Ovary (tissue), 10 donors: ENCODE measurements at places on chromosomes 2 and 18. TPM values are rescaled to one million over a fixed set of nuclear protein-coding genes. Genes with fewer than 3 reads are reported as not detected.

- no peak for DNase-seq
- no peaks in the 10 kb centered on the region for H3K4me1 ChIP-seq
- H3K4me3 ChIP-seq = no peak overlapping the region
- no peaks in the 10 kb centered on the region for H3K36me3 ChIP-seq
Measured at GRCh38 chr2:188473306-188473705, 181.6 kb downstream of the GULP1 start.

- DNase-seq = no peak
- no peaks in the 10 kb centered on the region for H3K27me3 ChIP-seq
- H3K36me3 ChIP-seq = no peaks in the 10 kb centered on the region
- no peaks in the 10 kb centered on the region for H3K4me1 ChIP-seq
- H3K27ac ChIP-seq = no peak overlapping the region
Measured at GRCh38 chr2:212646698-212647366, 108.2 kb upstream of the ERBB4 start.

DNA sequence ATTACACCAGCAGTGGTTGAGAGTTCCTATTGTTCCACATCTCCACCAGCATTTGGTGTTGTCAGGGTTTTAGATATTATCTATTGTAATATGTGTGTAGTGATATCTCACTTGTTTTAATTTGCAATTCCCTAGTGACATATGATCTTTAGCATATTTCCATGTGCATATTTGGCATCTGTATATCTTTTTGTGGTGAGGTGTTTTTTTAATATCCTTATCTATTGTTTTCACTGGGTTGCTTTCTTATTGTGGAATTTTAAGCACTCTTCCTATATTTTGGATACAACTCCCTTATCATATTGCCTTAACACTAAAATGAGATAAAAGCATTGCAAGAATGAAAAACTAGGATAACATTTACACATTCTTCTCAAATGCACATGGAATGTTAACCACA is 453.9 kb upstream of the FSIP2 start:
- no peak overlapping the region for H3K27ac ChIP-seq
- H3K27me3 ChIP-seq = no peaks in the 10 kb centered on the region
- H3K4me3 ChIP-seq = no peak overlapping the region
- no peaks in the 10 kb centered on the region for H3K36me3 ChIP-seq
- no peak for DNase-seq

The SLC30A3 gene
- not detected for total RNA-seq

DNA sequence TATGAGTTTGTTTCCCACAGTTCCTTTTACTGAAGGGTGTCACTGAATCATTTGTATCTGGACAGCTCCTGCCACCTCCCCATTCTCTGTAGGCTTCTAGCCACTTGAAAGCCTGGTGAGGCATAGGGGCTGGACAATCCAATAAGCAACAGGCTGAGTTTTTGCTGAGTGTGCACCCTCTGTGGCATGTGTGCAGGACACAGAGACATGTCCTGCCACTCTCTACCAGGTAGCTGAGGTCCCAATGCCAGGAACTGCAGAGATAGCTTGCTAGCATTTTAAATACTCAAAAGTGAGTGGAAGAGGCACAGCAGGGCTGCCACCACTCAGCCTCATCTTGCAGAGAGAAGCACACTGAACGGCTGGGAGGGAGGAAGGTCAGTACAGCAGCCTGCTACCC is 77.2 kb upstream of the TFCP2L1 start:
- no peak for DNase-seq
- no peak overlapping the region for H3K4me3 ChIP-seq
- no peaks in the 10 kb centered on the region for H3K4me1 ChIP-seq
- H3K36me3 ChIP-seq = no peaks in the 10 kb centered on the region
- no peaks in the 10 kb centered on the region for H3K27me3 ChIP-seq

- H3K27ac ChIP-seq = no peak overlapping the region
- H3K36me3 ChIP-seq = no peaks in the 10 kb centered on the region
Measured at GRCh38 chr2:96501886-96502810, 3.0 kb downstream of the NEURL3 start.

DNA sequence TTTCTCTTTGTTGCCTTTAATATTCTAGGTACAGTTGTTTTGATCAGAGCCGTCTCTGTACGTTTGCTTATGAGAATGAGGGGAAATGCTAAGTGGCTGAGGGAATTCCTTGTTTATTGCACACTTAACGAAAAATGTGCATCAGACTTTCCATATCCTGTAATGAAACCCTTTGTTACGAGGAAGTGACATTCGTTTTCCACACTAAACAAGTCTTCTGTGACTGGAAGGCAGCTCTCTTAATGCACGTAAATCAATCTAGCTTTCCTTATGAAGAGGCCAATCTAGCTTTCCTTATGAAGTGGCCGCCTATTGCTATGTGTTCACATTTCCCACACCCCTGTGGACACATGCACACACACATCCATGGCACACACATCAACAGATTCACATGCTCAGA is 186.2 kb downstream of the SNTG2 start:
- no peaks in the 10 kb centered on the region for H3K27me3 ChIP-seq
- H3K36me3 ChIP-seq = no peaks in the 10 kb centered on the region
- no peak overlapping the region for H3K27ac ChIP-seq
- H3K4me1 ChIP-seq = no peaks in the 10 kb centered on the region

GRCh38 chr2:143258126-143258892 is 129.1 kb downstream of the ARHGAP15 start:
- no peak overlapping the region for H3K27ac ChIP-seq
- H3K4me1 ChIP-seq = no peaks in the 10 kb centered on the region
- DNase-seq = no peak
- H3K27me3 ChIP-seq = no peaks in the 10 kb centered on the region

- no peak overlapping the region for H3K4me3 ChIP-seq
- DNase-seq = no peak
Measured at GRCh38 chr2:66032226-66032775, 402.6 kb upstream of the MEIS1 start.

DNA sequence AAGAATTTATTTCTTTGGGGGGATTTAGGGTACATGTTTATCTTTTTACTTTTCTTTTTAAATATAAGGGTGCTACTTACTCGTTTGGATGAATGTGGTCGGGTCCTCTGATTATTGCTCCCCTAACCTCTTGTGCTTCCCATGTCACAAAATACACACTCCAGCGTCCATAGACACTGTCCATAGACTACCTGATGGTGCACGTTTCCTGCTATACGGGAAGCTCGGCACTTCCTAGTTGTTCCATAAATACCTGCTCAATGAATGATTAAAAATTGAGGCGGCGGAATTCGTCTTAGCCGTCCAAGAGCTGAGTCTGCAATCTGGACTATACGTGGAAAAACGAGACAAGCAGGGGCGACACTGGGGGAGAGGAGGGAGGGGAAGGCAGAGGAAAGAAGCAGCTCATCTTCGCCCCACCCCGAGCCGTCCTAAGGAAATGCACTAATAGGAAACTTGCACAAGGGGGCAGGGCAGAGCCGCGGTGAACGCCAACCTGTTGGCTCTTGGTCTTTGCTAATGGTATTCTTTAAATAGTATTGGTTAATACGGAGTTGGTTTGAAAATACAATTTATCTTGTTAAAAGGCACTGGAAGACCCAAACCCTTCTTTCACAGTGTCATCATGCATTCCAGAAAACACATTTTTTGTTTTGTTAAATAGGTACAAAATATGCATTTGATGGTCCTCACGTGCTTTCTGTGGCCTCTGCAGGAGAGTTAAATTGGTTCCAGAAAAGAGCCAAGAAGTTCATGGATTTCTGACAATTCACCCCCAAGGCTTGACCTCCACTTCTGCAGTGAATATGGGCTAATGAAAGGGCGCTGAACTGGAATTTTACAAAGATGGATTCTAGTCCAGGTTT is 73.0 kb upstream of the KCTD1 start:
- H3K36me3 ChIP-seq = no peaks in the 10 kb centered on the region
- H3K27ac ChIP-seq = no peak overlapping the region
- no peaks in the 10 kb centered on the region for H3K27me3 ChIP-seq
- no peak for DNase-seq

The CMPK2 gene
- 2.7 TPM for total RNA-seq

GRCh38 chr2:231479455-231479854 is 15.2 kb upstream of the NCL start:
- DNase-seq = no peak
- peaks cover 1% of the 10 kb centered on the region for H3K4me1 ChIP-seq
- no peaks in the 10 kb centered on the region for H3K36me3 ChIP-seq
- H3K4me3 ChIP-seq = no peak overlapping the region
- no peaks in the 10 kb centered on the region for H3K27me3 ChIP-seq

The IRS1 gene
- 48.0 TPM for total RNA-seq

DNA sequence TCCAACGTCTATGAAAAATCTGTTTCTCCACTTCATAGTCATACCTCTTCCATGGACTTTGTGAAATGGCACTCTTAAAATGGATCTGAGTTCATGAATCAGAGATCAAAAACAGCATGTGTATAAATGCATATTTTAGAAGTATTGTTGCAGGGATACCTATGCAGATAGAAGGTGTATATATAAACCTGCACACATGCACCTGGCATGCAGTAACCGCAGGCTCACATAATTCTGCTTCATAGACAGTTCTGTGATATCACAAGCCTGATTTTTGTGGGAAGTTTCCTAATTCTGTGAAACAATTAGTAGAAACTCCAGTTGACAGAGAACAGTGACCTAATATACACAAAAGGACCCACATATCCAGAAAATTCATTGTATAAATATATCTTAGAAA is 421.7 kb downstream of the TGIF1 start:
- no peak for DNase-seq
- no peak overlapping the region for H3K4me3 ChIP-seq
- H3K27ac ChIP-seq = no peak overlapping the region
- H3K4me1 ChIP-seq = no peaks in the 10 kb centered on the region
- H3K36me3 ChIP-seq = no peaks in the 10 kb centered on the region

GRCh38 chr2:206189691-206190090 is 30.0 kb downstream of the EEF1B2 start:
- H3K4me3 ChIP-seq = no peak overlapping the region
- DNase-seq = no peak
- no peak overlapping the region for H3K27ac ChIP-seq
- H3K4me1 ChIP-seq = no peaks in the 10 kb centered on the region
- H3K36me3 ChIP-seq = no peaks in the 10 kb centered on the region

DNA sequence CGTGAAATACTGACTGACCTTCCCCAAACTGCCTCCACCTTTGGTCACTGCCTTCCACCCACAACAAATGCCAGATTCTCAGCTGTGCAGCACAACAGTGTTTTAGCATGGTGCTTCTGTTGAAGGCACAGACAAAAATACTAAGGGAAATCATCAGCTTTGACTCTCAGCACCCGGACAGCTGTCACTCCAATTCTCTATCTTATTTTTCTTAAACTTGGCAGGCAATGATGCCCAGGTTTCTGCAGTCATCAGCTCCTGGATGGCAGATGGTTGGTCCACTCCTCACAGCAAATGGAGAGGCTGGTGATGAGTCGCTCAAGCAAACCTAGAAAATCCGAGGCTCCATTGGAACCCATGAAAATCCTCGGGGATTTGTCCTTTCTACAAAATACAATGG is 2.9 kb upstream of the FAM124B start:
- H3K27ac ChIP-seq = no peak overlapping the region
- H3K4me1 ChIP-seq = no peaks in the 10 kb centered on the region

DNA sequence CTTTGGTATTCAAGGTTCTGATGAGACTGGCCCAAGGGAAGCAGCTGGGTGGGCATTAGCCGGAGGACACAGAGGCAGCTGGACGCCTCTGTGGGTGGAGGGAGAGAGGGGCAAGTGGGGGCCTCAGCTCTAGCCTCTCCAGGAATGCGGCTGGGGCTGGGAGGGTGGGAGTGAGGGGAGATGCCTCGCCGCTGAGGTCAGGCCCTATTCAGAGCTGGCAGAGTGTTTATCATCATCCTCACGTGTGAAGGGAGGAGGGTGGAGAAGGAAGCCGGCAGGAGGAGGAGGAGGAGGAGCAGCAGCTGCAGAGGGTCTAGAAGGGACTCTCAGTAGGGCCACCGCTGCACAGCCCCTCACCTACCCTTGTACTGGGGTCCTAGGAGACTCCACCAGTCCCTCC is 43.1 kb downstream of the TNS1 start:
- no peaks in the 10 kb centered on the region for H3K27me3 ChIP-seq
- peak; percentile 29 for DNase-seq
- no peak overlapping the region for H3K27ac ChIP-seq
- H3K4me1 ChIP-seq = peaks cover 49% of the 10 kb centered on the region
- H3K36me3 ChIP-seq = no peaks in the 10 kb centered on the region

The SERPINB12 gene
- not detected for total RNA-seq

The PLEKHM3 gene
- 26.1 TPM for total RNA-seq

- H3K27ac ChIP-seq = no peak overlapping the region
- H3K27me3 ChIP-seq = no peaks in the 10 kb centered on the region
- H3K36me3 ChIP-seq = no peaks in the 10 kb centered on the region
- H3K4me3 ChIP-seq = no peak overlapping the region
- no peaks in the 10 kb centered on the region for H3K4me1 ChIP-seq
- DNase-seq = no peak
Measured at GRCh38 chr18:26649193-26649543, 100.8 kb upstream of the KCTD1 start.

The EPB41L3 gene
- 47.4 TPM for total RNA-seq

The HDLBP gene
- 424 TPM for total RNA-seq
